ENCODE measurements at places on chromosomes 16 and 17. TPM values are rescaled to one million over a fixed set of nuclear protein-coding genes. Genes with fewer than 3 reads are reported as not detected.
A peak's percentile ranks its signal among the peaks of the same experiment; 100 is the strongest.

GRCh38 chr16:29653471-29653870 is 9.6 kb upstream of the SPN start:
- DNase-seq: no peak

- no peak for DNase-seq
These were observed 255.0 kb upstream of the MYOCD start for GRCh38 chr17:12410717-12411116.

GRCh38 chr16:86874141-86874540 is 295.8 kb downstream of the FOXL1 start:
- no peak for DNase-seq

DNA sequence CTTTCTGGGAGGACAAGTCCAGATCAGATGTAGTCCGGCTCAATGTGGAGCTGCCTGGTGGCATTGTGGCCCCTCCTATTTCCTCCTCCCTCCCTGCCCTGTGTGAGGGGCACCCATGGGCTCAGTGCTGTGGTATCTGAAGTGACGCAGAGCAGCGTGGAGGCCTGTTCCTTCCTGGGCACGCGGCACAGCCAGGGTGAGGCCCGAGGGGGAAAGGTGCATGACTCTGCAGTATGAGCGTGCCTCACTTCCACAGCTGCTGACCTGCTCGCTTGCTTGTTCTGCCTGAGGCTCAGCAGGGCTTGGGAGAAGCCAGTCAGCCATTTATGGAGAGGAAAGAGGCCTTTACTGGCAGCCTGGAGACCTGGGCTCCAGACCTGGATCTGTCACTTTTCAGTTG is 11.7 kb downstream of the TMEM238L start:
- peak; percentile 71 for DNase-seq

- no peak for DNase-seq
These were observed 22.1 kb upstream of the HNF1B start for GRCh38 chr17:37766971-37767370.

DNA sequence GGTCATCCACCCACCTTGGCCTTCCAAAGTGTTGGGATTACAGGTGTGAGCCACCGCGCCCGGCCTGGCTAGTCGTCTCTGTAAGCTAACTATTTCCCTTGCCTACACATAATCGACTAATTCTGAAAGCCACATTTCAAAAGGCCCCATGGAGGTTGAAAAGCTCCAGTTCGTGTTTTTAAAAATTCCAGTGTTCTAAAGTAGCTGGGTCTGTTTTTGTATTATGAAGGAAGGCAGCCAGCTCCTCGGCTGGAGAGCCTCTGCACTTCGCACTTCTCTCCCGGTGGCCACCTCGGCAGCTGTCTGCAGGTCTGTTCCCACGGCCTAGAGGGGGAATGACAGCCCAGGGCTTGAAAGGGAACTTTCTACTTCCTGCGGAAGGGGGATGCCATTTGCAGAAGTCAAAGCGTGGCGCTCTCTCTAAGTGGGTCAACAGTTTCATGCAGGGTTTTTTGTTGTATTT is 16.9 kb downstream of the HASPIN start:
- no peak for DNase-seq

DNA sequence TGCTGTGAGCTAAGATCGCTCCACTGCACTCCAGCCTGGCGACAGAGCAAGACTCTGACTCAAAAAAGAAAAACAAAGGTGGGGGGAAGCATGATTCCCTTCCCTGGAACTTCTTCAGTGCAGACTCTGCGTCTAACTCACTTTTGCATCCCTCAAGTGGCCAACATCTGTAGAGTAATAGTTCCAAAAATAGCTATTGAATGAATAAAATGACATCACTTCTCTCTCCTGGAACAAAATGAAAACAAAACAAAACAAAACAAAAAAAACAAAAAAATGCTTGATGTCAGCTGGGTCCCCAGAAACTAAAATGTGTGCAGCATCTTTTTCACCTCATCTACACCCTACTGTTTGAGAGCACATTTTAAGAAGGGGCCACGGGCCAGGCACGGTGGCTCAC is 197.7 kb upstream of the NOG start:
- DNase-seq: no peak

DNA sequence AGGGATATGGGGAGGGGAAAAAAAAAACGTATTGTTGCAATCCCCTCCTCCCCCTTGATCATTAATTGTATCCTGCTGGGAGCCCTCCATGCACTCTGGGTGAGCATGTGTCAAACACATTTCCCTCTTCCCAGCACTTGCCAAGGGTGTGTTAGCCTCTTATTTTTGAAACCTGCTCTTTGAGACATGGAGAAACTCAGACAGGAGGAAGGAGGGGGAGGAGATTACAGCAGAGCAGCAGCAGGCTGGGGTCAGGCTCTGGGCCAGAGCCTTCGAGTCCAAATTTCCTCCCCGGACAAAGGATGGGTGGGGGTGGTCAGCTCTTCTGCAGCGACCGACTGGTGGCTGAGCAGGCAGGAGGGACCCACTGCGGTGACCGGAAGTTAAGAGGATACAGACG is 64.7 kb downstream of the SOX9 start:
- no peak for DNase-seq

DNA sequence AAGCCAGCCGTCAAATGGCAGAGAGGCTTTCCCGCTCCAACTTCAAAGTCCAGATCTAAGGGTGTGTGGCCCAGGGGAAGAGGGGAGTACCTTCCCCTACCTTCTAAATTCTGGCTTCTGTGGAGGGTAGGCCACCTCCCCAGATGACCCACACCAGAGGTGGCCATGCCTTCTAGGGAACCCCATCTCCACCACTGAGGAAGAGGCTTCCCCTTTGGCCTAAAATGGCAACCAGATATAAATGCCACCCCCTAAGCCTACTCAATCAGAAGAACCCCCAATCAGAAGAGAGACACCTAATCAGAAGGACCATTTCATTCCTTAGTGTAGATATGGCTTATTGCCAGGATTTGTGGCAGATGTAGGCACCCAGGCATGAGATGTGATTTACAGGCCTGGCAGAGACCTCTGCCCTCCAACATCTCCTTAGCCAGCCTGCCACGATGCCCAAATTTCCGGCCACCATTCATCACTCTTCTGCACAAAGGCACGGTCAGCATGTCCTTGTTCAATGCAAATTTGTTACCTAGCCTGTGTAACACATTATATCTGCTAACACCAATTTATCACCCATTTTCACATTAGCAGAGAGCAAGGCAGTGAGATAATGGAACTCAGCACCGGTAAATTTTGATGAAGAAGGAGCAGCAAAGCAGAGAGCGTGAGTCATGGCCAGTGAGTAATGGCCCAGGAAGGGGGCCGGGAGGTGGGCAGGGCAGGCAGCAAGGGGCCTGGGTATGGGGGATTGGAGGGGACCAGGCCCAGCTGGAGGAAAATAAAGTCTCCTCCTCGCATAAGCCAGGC is 1.2 kb upstream of the MGAT5B start:
- no peak for DNase-seq

DNA sequence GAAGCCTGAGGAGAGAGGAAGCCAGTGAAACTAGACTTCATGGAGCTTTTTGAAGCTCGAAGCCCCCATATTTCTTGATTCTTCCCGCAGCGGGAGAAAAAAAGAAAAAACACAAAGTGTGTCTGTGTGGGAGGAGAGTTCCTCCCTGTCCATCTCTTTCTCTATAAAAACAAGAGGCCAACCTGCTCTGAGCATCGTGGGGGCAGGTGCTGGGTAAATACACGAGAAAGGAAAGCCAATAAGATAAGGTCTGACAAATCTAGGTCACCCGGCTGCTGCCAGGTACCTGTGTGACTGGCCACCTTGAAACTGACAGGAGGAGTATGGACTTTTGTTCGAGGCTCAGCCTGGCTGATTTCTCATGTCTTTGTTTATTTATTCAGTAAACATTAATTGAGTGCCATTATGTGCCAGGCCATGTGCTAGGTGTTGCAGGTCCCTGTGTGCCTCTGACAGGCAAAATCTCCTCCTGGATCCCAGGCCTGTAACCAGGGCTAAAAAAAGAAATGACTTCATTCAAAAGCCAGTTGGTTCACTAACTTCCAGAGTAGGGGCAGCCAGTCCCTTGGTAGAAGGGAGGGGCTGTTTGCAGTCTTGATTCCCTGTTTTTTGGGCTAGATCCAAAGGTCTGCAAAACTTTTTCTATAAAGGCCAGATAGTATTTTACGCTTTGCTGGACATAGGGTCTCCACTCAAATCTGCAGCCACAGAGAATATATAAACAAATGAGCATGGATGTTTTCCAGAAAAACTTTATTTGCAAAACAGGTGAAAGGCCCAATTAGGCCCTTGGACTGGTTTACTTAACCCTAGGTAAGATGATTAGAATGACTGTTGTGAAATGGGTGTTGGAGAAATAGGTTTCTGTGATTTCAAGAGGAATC is 35.6 kb downstream of the YPEL2 start:
- no peak for DNase-seq

DNA sequence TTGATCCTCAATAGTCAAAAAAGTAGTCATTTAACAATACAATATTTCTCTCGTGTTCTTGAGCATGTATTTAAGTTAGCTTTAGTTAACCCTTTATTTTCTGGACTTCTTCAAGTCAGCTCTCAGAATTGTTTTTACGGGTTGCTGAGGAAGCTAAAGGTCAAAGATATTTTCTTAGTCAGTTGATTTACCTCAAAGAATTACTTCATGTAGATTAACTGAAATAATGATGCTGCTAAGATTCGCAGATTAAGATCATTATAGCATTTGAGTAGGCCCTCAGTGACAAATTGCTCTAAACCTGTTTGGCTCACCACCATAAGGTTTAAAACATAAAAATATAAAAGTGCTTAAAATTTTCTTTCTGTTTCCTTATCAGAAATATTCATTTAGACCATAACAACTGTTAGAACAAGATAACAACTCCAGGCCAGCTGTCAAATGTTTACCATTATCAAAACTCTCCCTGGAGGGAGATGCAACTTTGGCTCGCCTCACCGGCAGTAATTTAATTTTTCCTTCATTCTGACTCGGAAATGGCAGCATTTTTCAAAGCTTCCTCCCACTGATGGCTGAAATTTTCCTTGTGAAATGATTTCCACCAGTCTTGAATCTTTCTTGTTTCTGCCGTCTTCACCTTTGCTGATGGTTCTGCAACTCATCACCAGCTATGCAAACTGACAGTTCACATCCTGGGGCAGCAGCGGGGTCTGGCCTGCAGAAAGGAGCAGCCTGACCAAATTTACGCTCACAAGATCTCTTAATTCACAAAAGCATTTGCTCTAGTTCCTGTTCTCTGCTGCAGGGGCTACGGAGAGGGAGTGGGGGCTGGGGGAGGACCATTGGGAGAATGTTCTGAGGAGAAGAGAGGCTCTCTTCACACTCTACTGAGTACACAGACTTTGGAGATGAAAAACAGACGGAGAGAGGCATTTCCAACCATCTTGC is 254.8 kb upstream of the TBX2 start:
- no peak for DNase-seq

- DNase-seq: no peak
These were observed 169.8 kb downstream of the WWOX start for GRCh38 chr16:78269256-78269655.

GRCh38 chr17:78967782-78968362 is 11.9 kb downstream of the LGALS3BP start:
- no peak for DNase-seq

- no peak for DNase-seq
These were observed 4.7 kb downstream of the ITGAE start for GRCh38 chr17:3796110-3796821.

DNA sequence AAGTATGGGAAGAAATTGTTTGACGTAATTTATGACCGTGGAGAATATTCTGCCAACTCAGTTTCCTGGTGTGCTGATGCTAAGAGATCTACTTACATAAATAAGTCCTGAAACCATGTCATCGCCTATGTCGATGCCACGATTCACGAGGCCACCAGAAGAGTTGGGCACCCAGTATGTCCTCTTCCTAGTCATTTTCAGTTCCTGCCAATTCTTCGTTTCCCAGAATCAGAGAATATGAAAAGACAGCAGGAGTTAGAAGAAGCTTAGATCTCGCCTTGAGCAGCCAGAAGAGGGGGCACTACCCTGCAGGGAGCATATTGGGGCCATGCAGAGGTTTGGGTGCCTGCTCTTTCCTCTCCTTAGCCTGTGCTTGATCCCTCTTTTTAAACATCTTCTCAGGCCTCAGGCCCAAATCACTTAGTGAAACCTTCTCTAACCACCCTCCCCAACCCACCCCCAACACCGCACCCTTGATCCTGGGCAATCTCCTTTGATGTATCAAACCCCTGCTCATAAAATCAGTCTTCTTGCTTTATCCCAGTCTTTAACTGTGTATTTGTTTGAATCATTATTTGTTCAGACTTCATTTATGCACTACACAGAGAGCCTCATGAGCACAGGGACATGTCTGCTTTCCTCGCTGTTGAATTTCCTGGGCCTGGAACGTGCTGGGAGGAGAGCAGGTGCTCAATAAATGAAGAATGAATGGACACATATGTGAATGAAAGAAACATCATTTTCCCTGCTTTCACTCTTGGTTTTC is 12.2 kb upstream of the LONP2 start:
- DNase-seq: no peak

GRCh38 chr17:47700471-47701449 is 6.8 kb downstream of the TBKBP1 start:
- DNase-seq: no peak

DNA sequence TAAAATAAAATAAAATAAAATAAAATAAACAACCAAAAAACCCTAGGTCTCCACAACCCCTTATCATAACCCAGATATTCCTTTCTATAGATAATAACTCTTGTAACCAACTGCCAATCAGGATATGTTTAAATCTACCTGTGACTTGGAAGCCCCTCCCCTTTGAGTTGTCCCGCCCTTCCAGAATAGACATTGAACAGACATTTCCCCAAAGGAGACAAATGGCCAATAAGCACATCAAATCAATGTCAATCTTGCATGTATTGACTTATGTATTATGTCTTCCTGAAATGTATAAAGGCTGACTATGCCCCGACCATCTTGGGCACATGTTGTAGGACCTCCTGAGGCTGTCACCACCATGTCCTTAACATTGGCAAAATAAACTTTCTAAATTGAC is 1.5 kb upstream of the MAPK7 start:
- no peak for DNase-seq

DNA sequence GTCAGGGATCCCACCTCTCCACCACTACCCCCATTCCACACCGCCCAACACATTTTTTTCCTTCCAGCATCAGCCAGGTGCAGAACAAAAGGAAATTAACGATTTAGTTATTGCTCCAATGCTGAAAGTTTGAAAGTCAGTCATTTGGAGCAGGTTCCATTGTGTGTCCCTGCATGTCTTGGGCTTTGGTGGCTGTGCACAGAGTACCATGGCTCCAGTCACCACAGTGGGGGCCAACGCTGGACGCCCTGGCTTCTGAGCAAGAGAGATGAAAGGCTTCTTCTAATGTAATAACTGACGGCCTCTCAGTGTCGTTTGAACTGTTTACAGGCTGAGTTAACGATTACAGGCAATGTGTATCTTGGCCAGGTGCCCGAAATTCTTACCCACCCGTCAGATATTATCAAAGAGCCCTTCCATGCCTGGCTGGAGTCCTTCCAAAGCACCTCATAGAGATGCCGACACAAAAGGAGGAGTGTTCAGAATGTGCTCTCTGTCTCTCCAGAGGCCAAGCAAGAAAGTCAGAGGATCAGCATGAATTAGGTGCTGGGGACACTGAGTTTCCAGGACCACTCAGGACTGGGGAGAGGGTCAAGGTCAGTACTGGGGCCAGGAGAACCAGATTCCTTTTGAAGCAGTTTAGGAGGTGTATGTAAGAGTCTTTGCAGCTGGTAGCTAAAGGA is 25.9 kb downstream of the RNF43 start:
- peak; percentile 86 for DNase-seq

Gene SLC12A3
- total RNA-seq: not detected

Gene PRRT2
- total RNA-seq: 10.6 TPM

Gene NRN1L
- not detected for total RNA-seq

Gene JUP
- 277 TPM for total RNA-seq

Gene SLC22A31
- 2.5 TPM for total RNA-seq

Gene TEKT5
- 8.0 TPM for total RNA-seq

Gene CDIPT
- total RNA-seq: 71.4 TPM

Gene ACSM3
- total RNA-seq: 30.6 TPM

Measured in ureter (tissue), 1 donor.